H9 (cell line): ENCODE measurements at places on chromosomes 5 and 9.

- no peak for DNase-seq
These were observed 1.4 kb downstream of the PAX5 start for GRCh38 chr9:37032713-37033112.

GRCh38 chr9:90025816-90026215 lies 421.0 kb downstream of the GADD45G start:
- DNase-seq: no peak

DNA sequence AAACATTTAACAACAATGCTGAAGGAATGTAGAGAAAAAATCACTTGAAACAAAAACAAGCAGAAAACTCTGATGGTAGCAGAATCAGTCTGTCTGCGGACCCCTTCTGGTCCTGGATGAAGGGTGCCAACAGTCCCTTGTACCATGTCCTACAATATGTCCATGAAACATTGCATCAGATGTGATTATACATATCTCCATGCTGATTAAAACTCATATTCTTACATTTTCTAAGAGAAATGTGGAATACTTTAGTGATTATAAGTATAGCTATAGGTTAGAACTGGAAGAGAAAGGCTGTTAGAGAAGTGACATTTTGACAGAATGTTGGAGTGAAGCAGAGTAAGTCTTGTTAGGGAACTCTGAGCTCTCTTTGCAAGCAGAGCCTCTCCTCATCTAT lies 286.1 kb downstream of the SH3GL2 start:
- DNase-seq: no peak

GRCh38 chr9:81896070-81896469 lies 32.2 kb upstream of the SPATA31D4 start:
- no peak for DNase-seq

- no peak for DNase-seq
These were observed 57.4 kb downstream of the CFAP95 start for GRCh38 chr9:69877852-69878514.

- DNase-seq: no peak
These were observed 94.3 kb upstream of the EQTN start for GRCh38 chr9:27391040-27391895.

DNA sequence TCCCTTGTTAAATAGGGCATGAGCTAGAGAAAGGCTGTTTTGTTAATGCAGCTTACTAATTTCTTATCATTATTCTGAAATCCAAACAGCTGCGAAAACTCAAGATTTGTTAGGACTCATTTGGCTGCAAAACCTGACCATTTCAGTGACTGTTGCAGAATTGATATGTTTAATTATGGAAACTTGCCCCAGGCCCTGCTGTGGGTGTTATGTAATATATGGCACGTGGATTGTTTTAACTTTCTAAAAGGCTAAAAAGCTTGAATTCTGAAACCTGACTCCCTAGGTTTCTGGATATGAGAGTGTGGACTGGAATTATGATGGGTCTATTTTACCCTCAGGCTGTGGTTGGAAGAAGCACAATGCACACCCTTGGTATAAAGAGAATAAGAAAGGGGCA lies 4.4 kb downstream of the IL9 start:
- DNase-seq: no peak

- DNase-seq: no peak
These were observed 173.1 kb upstream of the ANKRD55 start for GRCh38 chr5:56406221-56406620.

DNA sequence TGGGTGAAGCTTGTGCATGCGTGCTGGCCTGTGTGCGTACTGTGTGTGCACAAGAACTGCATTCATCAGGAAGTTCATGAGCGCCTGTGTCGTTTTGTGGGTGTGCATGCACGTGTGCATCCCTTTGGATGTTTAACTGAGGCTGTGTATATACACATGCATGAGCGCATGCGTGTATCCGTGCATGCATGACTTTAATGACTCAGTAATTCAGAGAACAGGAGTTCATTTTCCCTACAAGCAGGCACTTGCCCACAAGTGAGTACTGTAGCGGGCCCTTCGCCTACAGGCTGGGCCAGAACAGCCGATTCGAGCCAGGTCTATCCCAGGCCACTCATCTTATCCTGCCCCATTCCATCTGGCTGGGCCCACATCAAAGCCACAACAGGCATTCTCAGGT lies 29.8 kb downstream of the CORO2A start:
- DNase-seq: no peak

GRCh38 chr9:108093773-108094675 lies 604.5 kb upstream of the KLF4 start:
- DNase-seq: no peak

DNA sequence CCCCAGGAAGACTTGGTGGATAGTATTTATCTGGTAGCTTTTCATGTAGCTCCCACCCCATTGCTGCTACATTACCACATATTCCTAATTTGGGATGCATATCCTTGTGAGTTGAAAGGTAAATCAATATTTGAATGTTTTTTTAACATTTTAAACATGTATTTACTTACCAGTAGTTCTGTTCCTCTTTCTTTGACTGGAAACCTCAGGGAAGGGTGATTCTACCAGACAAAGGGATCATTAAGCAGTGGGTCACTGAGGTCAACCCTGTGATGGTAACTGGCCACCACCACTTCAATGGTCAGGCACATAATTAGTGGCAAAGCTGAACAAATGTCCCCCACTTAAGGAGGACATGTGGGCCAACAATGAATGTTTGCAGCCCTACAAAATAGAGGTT lies 27.2 kb upstream of the KLF9 start:
- DNase-seq: no peak

- DNase-seq: no peak
These were observed 54.2 kb upstream of the SLC25A51 start for GRCh38 chr9:37958154-37958553.

DNA sequence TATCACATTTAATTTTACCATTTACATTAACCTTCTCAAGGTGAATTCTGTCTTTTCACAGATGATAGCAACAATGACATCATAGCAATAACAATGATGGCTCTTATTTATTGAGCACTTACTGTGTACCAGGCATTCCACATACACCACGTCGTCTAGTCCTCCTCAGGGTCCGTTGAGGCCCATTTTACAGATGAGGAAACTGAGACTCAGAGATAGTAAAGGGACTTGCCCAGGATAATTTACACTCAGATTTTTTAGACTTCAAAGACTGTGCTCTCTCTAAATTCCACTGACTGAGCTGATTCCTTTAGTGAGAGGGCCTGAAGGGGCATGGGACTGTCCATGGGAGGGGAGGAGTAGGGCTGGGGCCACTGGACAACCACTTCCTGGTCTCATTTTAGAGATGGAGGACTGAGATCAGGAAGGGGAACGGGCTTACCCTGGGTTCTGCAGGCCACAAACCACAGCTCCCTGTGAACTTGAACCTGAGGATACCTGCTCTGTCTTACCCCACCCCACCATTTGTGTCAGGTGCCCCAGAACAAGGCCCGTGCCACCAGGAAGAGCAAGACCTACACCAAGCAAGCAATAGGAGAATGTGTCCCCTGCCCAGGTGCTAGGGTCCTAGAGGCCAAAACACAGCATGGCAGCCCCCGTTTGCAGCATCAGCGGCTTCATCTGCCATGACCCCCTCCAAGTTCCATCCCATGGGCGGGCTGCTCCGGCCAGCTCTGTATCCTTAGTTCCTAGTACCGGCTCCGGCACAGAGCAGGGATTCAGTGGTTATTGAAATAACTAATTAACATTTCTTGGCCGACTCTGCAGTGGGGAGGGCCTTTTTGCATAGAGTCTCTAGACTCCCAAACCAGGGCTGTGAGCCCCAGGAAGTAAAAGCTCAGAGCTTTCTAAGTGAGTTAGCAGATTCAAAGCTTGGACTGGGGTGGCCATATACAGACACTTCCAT lies 96.6 kb downstream of the RGS3 start:
- no peak for DNase-seq

- DNase-seq: no peak
These were observed 289.8 kb downstream of the NTRK2 start for GRCh38 chr9:84959339-84959738.
